ENCODE measurements at places on chromosomes 16 and 17.

GRCh38 chr17:78766743-78767294 is 15.3 kb downstream of the CYTH1 start:
- DNase-seq = no peak

DNA sequence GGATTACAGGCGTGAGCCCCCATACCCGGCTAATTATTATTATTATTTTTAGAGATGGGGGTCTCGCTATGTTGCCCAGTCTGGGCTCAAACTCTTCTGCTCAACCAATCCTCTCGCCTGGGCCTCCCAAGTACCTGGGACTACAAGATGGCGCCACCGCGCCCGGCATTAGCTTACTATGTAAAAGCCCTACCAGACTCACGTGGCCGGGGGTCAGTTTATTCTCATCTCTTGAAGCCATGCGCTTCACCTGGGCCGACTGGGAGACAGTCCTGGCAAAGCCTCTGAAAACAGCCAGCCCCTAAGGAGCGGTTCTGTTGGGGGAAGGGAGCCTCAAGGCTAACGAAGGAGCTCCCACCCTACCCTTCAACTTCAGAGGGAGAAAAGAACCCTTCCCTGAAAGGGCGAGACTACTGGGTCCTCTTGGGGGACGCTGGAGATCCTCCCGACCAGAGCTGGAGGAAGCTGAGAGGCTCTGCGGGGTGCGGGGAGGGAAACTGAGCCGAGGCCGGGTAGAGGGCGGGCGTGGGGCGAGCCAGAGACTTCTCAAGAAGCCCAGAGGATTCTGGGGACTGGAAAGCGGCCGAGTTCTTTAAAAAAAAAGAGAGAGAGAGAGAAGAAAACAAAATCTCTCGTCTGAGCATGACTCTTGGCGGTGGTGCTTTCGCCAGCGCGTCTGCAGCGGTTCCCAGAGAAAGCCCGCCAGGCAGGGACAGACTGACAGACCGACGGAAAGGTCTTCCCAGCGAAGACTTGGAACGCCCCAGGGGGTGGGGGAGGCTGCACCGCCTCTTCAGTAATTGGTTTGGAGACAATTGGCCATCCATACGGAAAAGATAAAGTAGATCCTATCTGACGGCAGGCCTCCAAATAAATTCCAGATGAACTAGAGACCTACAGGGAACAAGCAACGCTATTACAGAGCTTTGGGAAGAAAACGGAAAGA is 5.6 kb upstream of the TUBG2 start:
- peak; percentile 85 for DNase-seq

GRCh38 chr16:1277151-1277598 is 21.3 kb downstream of the TPSD1 start:
- no peak for DNase-seq

DNA sequence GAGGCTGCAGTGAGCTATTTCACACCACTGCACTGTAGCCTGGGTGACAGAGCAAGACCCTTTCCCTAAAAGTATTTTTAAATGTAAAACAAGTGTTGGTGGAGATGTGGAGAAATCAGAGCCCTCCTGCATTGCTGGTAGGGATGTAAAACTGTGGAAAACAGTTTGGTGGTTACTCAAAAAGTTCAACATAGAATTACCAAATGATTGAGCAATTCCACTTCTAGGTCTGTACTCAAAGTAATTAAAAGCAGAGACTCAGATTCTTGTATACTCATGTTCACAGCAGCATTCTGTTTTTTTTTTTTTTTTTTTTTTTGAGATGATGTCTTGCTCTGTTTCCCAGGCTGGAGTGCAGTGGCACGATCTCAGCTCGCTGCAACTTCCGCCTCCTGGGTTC is 141.8 kb downstream of the PITPNC1 start:
- DNase-seq = no peak

DNA sequence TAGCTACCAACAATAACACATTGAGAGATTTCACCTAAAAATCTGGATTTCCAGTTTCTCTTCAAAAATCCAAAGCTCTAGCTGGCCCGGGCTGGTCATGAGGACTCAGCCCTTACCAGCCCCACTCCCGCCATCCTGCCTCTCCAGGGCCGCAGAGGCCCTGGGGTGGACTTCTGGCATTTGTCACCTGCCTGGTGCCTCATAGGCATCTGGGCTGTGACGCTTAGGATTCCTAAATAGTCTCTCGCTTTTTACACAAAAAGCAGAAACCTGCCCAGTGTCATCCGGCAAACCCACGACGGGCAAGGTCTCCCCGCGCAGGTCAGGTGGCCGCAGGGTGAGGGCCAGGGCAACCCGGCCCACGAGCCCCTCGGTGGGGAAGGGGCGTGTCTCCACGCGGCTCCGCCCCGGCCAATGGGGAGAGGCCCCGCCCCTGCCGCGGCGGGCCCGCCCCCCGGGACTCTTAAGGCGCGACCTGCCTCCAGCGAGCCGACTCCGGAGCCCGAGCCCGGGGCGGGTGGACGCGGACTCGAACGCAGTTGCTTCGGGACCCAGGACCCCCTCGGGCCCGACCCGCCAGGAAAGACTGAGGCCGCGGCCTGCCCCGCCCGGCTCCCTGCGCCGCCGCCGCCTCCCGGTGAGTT is at the start of gene VASN:
VASN (plus strand) TSS at position 492 of the 644 bp plus-strand sequence. CDS start 9,030 bp downstream, outside the sequence.
- peak; percentile 85 for DNase-seq

DNA sequence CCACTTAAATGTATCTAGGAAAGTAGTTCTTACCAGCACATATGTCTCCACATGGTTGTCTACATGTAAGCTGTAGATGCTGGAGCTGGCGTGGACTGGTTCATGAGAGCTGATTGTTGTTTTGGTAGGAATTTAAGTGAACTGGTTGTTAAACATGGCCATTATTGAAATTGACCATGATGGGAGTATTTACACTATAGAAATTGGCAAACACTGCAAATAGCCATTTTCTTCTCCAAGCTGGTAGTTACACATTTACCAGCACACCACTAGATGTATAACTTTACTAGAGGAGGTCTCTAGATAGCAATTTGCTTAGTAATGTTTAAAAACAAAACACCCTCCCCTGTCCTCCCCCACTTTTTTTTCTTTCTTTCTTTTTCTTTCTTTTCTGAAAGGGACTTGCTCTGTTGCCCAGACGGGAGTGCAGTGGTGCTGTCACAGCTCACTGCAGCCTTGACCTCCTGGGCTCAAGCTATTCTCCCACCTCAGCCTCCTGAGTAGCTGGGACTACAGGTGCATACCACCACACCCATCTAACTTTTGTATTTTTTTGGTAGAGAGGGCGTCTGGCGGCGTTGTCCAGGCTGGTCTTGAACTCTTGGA is 24.2 kb downstream of the IGSF6 start:
- no peak for DNase-seq
